CD4-positive, alpha-beta T cell treated with Interleukin-21 for 1 hour (primary cell): ENCODE measurements at places on chromosomes 5 and 9.

- DNase-seq = no peak
Measured at GRCh38 chr5:136021016-136021405, 7.8 kb upstream of the TGFBI start.

DNA sequence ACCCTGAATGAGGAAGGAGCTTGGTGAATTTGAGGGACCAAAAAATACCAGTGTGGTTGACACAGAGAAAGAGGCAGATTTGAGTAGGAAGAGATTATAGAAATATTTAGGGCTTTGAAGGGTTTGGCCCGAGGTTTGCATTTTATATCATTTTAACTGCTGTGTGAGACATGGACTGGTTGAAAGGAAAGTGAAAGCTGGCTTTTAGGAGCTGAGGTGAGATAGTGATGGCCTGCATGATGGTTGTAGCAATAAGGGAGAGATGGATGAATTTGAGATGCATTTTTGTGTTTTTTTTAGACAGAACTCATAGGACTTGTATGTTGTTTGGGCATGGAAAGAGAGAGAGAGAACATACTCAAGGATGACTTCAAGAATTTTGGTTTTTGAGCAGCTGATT, 21.7 kb downstream of the FER start:
- DNase-seq = no peak

DNA sequence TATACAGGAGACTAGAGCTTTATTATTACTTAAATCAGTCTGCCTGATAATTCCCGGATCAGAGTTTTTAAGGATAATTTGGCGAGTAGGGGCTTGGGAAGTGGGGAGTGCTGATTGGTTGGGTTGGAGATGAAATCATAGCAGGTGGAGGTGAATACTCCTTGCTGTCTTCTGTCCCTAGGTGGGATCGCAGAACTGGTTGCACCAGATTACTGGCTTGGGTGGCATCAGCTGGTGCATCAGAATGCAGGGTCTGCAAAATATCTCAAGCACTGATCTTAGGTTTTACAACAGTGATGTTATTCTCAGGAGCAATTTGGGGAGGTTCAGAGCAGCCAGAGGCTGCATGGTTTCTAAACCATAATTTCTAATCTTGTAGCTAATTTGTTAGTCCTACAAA, 68.1 kb downstream of the KIF4B start:
- no peak for DNase-seq

GRCh38 chr5:178086266-178086665, 27.1 kb upstream of the N4BP3 start:
- DNase-seq = no peak
